ENCODE measurements at places on chromosomes 4 and X.

GRCh38 chrX:42846741-42847140 lies 68.8 kb upstream of the PPP1R2C start:
- DNase-seq, result no peak

DNA sequence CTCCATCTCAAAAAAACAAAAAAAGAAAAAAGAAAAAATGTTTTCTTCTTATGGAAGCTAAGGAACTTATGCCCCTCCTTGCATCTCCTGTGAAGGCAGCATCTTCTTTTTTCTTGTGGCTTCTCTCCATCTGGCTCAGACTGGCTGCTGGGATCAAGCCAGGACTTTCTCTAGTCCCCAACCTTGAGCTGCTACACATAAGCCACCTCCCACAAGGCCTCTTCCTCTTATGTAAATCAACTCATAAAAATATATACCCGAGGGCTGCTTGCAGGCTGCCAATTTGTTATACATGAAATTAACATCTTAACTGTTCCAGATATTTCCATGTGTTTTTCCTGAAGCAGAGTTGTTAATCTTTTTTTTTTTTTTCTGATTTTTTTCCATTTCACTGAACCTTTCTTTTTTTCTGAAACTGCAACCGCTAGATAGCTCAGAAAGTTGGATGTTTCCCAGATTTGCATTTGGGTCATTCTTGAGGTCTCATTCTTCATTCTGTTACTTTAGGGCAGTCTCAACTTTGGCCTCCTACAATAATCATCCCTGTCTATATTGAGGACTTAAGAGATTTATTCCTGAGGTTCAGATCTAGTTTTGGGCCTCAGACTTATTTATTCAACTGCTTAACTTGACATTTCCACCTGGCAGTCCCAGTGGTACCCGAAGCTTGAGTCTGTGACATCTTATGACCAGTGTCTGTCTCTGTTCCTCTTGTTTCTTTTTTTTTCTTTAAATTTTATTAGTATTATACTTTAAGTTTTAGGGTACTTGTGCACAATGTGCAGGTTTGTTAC lies 10.3 kb downstream of the SNX25 start:
- no peak for DNase-seq

- no peak for DNase-seq
These were observed 30.1 kb upstream of the UGT2B17 start for GRCh38 chr4:68606240-68606639.

DNA sequence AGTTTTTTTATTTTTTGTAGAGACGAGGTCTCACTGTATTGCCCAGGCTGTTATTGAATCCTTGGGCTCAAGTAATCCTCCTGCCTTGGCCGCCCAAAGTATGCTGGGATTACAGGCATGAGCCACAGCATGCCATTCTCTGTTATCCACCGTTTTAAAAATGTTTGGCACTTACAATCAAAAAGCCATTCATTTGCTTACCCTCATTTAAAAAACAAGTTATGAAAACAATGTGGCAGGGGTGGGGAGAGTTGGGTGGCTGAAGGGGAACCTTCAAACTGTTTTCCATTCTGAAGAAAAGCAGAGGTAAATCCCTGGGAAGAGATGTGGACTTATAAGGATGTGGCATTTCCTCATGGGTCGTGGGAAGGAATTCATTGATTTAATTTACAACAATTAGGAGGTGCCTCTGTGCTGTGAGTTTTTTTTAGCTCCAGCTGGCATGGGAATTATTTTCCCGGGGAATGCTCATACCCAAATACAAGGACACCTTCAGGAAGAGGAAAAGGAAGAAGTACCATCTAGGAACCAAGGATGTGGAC lies 103.5 kb downstream of the MID1 start:
- DNase-seq, result no peak
